ENCODE measurements at places on chromosomes 5 and 9. TPM values are rescaled to one million over a fixed set of nuclear protein-coding genes. Genes with fewer than 3 reads are reported as not detected.

Gene RNF180
- not detected for total RNA-seq

Gene PITX1
- 4.6 TPM for total RNA-seq

Gene SPINK4
- total RNA-seq, result not detected

Gene RXFP3
- not detected for total RNA-seq

Gene PDE8B
- 0.07 TPM for total RNA-seq

Gene TLX3
- not detected for total RNA-seq

Gene PCDHA10
- total RNA-seq, result not detected

Gene IFNK
- total RNA-seq, result not detected

Gene MYOT
- not detected for total RNA-seq

Gene RNF183
- not detected for total RNA-seq

Gene MAMDC2
- total RNA-seq, result 3.4 TPM

Gene SLC34A1
- 0.02 TPM for total RNA-seq

Gene LMX1B
- total RNA-seq, result not detected

Gene PCDHGA9
- total RNA-seq, result 0.17 TPM

Gene MLANA
- not detected for total RNA-seq

Gene IGFBPL1
- total RNA-seq, result 5.5 TPM

Gene DMRTA1
- total RNA-seq, result 3.1 TPM

Gene RMRP
- total RNA-seq, result 18,093 TPM

Gene NRG2
- 1.9 TPM for total RNA-seq

Gene PDZD2
- 7.1 TPM for total RNA-seq

Gene SEMA4D
- 14.2 TPM for total RNA-seq

Gene INSL4
- total RNA-seq, result not detected

Gene MARCOL
- not detected for total RNA-seq

Gene RBM18
- 12.6 TPM for total RNA-seq

Gene CENPH
- total RNA-seq, result 36.2 TPM

Gene PAEP
- not detected for total RNA-seq

Gene AIF1L
- 1.4 TPM for total RNA-seq

Gene PCDHB7
- 2.1 TPM for total RNA-seq

Gene ZNF483
- 0.59 TPM for total RNA-seq

Gene CDH9
- not detected for total RNA-seq
